Effector CD4-positive, alpha-beta T cell (primary cell): ENCODE measurements at places on chromosomes 13 and 19.
A peak's percentile ranks its signal among the peaks of the same experiment; 100 is the strongest.

GRCh38 chr13:40466272-40466671, 200.2 kb downstream of the FOXO1 start:
- no peak for DNase-seq

DNA sequence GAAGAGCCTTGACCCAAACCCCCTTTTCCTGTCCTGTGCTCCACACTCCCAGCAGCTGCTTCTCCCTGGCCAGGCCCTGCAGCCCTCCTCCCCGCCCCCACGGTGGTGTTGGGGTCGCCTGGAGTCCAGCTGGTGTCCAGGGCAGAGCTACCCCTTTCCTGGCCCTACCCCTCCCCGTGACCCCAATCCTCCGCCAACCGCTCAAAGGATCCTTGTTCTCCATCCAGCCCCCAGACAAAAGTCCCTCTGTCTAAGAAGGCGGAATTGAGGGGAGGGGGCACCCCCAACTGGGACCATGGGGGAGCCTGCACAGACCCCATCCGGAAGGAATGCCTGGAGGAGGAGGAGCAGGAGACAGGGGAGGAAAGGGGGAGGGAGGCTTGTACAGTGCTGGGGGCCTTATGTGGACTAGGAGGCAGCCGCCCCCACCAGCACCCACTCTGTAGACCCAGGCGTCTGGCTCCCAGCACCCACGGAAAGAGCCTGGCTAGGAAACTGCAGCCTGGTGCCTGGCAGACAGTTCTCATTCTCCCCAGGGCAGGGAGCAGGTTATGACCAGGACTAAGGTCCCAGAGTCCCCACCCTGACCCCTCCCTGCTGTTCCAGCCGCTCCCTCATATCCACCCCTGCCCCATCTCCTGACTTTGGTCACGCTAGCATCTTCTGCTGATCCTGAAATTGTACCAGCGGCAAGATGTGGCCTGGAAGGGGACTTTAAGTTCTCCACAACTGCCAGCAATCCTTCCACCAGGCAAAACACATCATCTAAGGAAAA, at the start of gene FXYD3:
Gene FXYD3 (plus strand): TSS at position 647 of the 775 bp plus-strand sequence. CDS start 3,554 bp downstream, outside the sequence.
- DNase-seq = no peak

DNA sequence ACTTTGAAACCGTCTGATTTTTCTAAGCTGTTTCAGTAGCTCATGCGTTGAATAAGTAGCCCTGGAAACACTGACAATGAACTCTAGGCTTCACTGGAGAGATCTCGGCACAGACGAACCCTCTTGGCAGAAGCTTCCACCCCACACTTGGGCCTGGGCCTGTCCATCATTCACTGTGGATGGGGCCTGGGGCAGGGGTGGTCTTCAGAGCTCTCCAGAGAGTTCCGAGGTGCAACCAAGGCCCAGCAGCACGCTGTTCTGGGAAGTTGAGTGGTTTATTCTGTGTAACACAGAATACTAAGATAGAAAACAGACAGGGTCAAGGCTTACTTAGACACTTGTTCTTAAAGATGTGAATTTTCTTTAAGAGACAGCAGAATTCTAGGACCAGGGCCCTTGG, 21.9 kb downstream of the NAXD start:
- no peak for DNase-seq

GRCh38 chr19:14054099-14054498, 7.8 kb downstream of the PALM3 start:
- DNase-seq = no peak

DNA sequence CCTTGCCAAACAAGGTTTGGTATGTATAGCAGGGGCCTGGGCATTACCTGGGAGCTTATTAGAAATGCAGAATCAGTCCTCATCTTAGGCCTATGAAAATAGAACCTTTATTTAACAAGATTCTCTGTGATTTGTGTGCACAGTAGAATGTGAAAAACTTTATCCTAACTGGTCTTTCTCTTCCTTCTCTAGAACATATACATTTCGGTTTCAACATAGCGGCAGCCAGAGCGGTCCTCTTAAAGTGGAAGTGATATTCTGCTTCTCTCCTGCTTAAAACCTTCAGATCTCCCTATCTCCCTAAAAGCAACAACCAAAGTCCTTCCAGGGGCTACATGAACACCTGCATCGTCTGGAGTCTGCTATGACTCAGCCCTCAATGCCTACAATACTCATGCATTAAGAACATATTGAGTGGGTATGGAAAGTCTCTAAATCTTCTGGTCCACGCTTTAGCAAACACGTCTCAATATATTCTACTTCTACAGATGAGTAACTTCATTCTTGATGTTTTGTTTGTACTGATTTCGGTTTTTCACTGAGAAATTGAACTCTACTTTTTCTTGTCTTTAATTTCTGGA, 84.5 kb downstream of the SPRY2 start:
- no peak for DNase-seq

GRCh38 chr19:52992109-52993004, 21.4 kb upstream of the ERVV-1 start:
- no peak for DNase-seq

- DNase-seq = no peak
These were observed 137.5 kb downstream of the CRYL1 start for GRCh38 chr13:20388184-20388583.

- DNase-seq = no peak
These were observed 10.8 kb downstream of the LCP1 start for GRCh38 chr13:46171217-46171616.

DNA sequence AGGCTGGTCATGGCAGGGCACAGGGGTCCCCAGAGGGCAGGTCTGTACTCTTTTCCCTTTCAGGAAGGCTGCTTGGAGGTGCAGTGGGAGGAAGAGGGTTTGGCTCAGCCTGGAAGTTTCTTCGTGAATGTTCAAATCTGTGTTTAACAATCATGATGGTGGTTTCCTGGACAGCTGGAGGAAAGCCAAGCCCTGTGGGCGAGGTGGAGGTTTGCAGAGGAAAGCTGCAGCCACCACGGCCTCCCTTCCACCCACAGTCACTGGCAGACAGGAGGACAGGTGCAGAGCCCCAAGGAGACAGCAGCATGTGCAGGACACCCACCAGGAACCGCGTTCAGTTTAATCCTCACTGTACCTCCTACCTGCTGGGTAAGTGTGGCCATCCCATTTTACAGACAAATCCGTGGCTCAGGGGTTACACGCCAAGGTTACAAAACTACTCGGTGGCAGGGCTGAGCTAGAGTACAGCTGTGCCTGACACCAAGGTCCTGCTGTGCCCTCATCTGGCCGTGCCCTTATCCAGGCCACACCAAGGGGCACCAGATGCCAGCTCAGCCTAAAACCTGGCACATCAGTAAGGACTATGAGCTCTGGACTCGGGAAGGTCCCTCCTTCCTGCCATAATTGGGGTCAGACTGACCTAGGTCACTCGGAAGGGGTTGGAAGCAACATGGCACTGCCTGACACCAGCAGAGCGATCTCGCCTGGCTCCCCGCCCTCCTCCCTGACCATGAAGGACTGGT, 34.1 kb downstream of the SUGP2 start:
- no peak for DNase-seq

DNA sequence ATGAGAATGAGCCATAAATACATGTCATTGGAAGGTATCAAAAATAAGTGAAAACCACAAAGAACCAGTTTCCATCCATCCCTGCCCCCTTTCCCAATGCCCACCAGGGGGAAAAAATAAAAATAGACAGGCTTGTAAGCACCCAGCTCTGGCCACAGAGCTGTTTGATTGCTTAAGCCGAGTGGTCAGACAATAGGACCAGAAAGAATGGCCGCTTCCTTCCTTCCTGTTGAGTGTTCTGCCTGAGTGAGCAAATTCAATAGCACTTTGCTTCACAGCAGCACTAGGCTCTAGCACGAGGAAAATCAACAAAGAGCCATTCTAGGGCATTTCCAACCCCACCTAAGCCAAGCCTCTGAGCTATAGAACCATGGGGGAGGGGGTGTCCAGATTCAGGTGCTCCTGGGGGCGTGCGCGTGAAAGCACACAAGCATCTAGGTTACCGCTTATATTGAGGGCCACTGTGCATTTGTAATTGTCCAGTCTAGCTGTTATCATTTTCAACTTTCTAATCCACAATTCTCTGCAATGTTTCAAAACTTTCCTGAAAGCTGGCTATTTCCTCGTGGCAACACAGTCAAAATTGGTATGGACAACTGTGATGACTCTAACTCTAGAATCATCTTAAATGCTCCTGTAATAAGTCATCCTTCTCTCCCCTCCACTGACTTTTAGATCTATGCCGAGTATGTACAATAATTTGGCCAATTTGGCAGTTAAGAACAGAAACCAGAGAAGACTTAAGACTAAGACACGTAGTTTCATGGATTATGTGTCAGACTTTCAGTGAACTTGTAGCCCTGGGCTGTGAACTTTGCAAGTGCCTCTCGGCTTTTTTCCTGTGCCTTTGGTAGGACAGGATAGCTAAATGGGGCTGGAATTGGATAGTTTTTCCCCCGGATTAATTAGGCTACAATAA, 64.3 kb downstream of the SPRY2 start:
- DNase-seq = no peak

DNA sequence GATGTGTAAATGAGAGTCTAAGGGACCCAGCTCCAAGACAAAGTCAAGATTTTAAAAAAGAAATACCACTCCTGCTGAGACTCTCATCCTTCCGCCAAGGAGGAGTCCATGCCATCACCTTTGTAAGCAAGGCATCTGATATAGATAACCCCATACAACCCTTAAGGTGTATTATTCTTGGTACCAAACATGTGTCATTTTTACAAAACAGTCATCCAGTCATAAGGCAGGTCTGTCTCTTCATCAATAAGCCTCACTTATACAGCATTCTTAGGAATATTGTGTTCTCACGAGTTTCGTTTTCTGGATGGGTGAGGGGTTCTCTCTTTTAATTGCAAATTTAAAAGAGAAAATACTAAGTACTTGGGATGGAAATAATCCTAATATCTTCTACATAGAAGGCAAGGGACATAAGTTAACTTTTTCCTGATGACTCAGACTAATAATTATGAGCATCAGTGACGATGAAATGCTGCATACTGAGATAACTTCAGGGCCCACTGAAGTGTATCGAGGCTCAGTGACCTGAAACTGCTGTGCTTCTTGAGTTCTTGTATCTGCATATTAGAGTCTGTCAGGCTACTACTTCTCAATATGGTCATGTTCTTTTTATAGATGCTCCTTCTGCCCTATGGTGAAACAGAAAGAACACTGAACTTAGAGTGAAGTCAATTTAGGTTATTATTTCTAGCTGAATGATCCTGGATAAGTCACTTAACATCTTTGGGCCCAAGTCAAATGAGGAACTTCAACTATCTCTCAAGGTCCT, 166.6 kb downstream of the KLF12 start:
- DNase-seq = no peak

DNA sequence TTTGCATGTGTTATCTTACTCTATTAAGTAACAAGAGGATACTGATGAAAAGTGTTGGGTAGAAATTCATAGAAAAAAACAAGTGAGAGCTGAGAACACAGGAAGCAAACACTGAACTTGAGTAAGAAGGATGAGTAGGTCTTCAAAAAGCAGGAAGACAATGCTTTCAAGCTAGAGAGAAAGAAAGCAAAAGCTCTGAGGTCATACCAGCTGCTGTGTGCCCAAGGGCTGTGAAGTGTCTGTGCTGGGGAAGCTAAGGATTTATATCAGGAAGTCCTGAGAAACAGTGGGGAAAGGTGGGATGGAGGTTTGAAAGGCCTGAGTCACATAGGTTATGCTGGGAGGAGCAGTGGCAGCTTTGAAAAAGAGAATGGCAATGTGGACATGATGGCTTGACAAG, 145.5 kb upstream of the MAB21L1 start:
- DNase-seq = no peak

GRCh38 chr19:41933693-41934426, 5.6 kb upstream of the ERFL start:
- DNase-seq = no peak

DNA sequence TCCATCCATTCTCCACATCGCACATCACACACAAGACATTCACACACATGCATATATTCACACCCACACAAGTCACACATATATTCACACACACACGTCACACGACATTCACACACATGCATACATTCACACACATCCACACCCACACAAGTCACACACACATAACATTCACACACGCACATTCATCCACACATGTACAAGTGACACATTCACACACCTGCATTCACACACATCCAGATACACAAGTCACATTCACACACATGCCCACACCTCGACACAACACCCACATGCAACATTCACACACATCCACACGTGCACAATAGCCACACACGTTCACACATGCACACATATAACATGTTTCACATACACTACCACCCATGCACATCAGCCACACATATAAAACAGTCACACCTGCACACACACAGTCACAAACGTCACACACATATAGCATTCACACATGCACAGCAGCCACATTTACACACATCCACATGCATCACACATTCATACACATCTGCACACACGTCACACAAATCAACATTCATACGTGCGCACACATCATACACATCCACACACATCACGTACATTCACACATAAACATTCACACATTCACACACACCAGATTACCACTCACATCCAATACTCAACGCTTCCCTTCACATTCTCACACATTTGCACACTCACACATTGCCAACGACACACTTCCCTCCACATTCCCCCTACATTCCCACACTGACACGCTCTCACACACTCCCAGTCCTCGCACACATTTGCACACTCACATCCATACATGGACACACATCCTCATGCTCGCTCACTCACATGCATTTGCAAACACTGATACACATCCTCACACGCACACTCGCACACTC, 41.0 kb downstream of the ANKRD10 start:
- no peak for DNase-seq

DNA sequence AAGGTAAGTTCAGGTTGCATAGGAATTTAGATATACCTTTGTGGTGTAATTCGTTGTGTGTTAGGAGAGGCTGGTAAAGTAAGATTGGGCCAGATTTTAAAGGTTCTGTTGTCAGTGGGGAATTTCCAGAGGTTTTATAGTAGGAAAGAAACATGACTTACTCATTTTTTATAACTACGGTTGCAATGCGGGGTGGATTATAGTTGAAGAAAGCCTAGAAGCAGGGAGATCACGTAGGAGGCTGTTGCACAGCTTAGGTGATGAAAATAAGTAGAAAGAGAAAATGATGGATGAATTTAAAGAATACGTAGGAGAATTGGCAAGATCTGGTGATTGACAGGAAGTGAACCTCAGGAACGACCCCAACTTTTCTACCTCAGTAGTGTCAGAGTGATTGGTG, 61.1 kb downstream of the PIBF1 start:
- no peak for DNase-seq

DNA sequence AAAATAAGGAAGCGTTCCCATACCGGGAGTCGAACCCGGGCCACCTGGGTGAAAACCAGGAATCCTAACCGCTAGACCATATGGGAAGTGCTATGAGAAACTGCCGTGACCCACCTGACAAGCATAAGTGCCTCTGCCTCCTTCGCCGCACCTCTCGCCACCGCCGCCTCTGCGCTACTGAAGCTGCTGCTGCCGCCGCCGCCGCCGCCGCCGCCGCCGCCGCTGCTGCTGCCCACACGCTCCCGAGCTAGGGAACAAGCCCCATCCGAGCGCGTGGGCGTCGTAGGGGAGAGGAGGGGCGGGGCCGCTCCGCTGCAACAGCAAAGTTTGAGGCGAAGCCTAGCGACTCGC, 610 bp upstream of the WBP4 start:
- DNase-seq = peak; percentile 81

GRCh38 chr19:55092423-55093318, 17.0 kb downstream of the EPS8L1 start:
- no peak for DNase-seq
